ENCODE measurements at places on chromosomes 13 and 19.

DNA sequence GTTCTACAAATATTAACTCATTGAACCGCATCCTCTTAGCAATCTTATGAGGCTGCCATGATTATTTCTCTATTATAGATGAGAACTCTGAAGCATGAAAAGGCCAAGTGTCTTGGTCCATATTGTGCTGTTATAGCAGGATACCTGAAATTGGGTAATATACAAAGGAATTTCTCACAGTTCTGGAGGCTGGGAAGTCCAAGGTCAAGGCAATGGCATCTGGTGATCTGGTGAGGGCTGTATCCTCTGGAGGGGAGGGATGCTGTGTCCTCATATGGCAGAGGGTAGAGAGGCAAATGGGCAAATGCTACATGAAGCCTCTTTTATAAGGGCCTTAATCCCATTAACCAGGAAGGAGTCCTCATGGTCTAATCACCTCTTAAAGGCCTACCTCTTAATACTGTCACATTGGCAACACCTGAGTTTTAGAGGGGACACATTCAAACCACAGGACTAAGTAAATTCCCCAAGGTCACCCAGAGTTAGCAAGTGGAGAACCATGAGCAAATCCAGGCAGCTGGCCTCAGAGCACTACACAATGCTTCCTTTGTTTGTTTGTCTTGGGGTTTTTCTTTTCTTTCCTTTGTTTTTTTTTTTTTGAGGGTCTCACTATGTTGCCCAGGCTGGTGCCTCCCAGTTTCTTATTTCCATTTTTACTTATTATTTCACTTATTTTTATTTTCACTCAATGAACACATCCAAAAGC is 55.9 kb upstream of the LATS2 start:
- DNase-seq = no peak

GRCh38 chr19:54211235-54211634 is 10.6 kb downstream of the RPS9 start:
- DNase-seq = no peak

- DNase-seq = peak; percentile 71
Observed at GRCh38 chr13:95624020-95624419, 20.5 kb downstream of the DZIP1 start.

DNA sequence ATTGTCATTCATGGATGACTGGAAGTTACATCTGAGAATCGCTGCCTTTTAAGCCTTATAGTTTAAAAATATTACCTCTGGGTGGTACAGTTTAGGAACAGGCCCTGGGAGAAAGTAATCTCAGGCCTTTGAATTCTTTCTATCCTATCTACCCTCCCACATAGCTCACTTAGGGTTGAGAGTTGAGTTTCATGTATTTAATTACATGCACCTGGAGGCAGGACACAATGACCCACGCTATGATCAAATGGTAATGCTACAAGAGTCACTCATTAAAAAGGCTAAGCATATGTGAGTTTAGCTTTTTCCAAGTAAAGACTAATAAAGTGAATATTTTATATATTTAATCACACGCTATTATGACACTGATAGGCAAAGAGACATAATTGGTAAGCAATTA is 25.3 kb upstream of the MED4 start:
- no peak for DNase-seq

- DNase-seq = no peak
Observed at GRCh38 chr13:36907266-36907665, 12.8 kb downstream of the SMAD9 start.

DNA sequence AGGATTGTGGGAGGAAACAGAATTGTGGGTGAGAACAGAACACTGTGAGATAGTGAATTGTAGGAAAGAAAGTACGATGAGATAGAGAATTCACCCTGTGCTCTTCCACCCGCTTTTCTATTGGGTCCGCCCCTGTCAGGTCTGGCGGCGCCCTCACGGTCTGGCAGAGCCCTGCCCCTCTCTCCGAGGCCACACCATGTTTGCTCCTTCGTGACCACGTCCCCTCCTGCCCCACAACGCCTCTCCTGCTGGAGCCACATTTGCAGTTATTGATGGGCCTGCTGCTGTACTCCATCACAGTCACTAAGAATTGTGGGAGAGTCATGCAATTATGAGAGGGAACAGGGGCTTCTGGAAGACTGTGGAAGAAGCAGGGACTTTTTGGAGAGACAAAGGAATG is 473.1 kb downstream of the KLF12 start:
- DNase-seq = no peak

DNA sequence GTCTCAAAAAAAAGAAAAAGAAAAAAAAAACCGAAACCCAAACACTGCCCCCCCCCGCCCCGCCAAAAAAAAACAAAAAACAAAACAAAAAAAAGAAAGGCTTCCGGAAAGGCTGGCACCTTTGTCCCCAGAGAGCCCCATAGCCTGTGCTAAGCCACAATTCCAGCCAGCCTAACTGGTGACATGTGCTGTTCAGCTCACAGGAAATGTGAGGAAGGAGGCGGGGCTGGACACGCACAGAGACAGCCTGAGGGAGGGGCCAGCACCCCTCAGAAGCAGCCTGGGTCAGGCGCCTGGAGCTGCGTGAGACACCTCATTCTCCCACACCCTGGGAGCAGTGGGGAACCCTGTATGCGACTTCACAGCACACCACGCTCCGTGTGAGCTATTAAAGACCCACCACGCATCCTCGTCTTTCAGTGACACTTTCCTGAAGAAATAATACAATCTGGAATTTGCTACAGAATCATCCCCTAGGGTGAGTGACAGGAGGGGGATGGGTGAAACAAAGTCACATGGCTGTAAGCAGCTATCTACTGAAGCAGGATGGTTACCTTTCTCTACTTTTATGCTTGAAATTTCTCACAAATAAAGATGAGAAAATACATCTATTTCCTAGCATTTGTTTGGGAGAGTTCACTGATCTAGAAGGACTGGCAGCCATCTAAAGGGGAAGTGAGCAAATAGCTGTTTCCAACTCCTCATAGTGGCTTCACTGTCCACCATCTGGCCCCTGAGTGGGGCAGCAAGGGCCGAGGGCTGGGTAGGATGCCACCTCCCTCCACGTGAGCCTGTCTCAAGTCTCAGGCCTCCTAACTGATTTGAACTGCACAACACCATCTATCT is 12.3 kb upstream of the SLC35E1 start:
- DNase-seq = peak; percentile 92

GRCh38 chr19:800360-801029 is 3.2 kb downstream of the PTBP1 start:
- DNase-seq = peak; percentile 38
